ENCODE measurements at places on chromosomes 3 and 15.

GRCh38 chr3:120489421-120489820, 38.6 kb upstream of the FSTL1 start:
- DNase-seq, result no peak

GRCh38 chr3:17642474-17642873, 100.0 kb downstream of the TBC1D5 start:
- DNase-seq, result no peak

DNA sequence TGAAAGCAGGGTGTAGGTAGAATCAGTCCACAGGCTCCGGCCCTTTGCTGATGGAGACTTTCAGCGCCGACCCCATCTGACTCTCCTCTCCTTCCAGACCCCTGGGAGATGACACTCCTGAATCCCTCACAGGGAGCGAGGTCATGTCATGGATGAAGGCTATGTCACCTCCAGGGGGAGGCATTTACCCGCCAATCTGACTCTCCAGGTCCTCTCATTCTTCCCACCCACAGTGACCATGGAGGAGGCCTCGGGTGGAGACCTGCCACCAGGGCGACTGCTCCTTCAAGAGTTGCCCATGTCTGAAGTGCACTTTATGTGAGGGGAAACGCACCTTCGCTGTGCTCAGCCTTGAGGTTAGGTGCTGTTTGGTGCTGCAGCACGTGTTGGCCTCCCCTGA, 112.7 kb downstream of the KLF13 start:
- no peak for DNase-seq

DNA sequence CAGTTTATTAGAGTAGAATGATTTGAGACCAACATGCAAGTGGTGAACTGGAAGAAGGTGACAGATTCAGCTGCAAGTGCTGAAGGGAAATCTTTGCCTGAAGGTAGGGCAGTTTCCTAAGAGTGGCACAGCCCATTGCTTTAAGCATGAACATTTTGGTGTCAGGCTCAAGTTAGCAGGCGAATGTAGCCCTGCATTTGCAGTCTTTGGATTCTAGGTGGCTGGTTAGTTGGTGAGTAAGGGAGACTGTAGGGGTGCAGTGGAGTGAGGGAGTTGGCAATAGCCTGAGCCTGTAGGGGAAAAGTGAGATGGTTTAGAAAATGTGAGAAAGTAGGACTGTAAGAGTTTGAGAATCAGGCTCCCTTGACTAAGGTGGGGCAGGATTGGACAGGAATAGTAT, 29.7 kb downstream of the UBE2E2 start:
- no peak for DNase-seq

DNA sequence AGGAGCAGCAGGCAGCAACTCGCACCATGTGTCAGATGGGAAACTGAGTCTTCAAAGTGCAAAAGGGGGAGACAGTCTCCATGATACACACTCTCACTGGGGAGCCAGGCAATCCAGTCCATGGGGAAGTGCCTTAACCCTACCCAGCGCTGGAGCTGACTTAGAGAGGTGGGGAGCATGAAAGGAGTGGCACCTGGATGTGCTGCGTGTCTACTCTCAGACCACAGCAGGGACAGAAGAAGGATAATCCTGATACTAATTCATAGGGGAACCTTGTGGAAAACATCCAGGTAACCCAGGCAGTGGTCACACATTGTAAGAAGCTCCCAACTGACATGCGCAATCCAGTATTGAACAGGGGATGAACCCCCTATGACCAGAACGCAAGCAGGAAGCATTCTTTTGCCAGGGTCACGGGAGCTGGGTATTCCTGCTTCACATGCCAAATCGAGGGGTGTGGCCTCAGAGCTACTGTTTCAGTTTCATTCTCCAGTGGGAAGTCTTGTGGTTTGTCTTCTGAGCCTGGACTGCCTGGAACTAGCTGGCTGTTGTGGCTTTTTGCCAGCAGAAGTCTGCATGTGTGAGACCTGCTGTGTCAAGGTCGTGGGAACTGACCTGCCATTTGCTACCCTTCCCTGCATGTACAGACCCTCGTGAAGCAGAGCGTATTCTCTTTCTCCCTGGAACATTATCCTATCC, 367.6 kb upstream of the NDN start:
- DNase-seq, result no peak

- DNase-seq, result no peak
Measured at GRCh38 chr15:67819636-67820035, 5.7 kb upstream of the SKOR1 start.

DNA sequence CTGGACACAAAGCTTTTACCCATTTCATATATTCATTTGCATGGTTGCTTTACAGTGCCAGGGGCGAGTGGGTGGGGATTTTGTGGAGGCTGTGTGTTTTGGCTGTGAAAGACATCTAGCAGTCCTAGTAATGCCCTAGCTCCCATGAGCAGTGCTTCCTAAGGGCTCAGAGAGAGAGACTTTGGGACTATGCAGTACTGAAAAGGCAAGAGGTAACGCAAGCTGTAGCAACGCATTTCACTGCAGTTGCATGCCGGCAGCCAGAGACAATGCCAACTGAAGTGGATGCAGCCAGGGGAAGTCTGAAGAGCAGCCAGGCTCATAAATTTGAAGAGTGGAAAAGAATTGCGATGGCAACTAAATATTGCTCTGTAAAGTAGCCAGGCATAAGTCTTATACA, 27.4 kb upstream of the ATP10A start:
- DNase-seq, result no peak

GRCh38 chr3:73280746-73281145, 219.3 kb downstream of the EBLN2 start:
- no peak for DNase-seq

DNA sequence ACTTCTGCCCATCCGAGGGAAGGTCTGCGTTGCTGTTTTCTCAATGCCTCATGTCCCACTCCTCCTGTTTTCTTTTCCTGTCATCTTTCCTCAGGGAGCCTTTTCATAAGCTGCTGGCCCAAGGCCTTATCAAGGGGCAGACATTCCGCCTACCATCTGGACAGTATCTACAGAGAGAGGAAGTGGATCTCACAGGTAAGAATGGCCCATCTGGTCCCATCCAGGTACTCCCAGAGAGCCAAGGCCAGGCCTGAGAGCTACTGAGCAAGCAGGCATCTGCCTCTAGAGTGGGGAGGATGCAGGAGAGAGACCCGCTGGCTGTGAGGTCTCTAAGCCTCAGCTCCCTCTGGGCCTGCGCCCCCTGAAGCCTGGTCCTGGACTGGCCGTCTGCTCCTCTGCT, 81.5 kb upstream of the LIMD1 start:
- no peak for DNase-seq

- no peak for DNase-seq
Measured at GRCh38 chr15:39582286-39582976, 1.6 kb downstream of the THBS1 start.

- no peak for DNase-seq
Measured at GRCh38 chr3:158732856-158733200, 571 bp upstream of the RARRES1 start.

- peak; percentile 22 for DNase-seq
Measured at GRCh38 chr3:156150434-156151066, 30.2 kb downstream of the KCNAB1 start.

DNA sequence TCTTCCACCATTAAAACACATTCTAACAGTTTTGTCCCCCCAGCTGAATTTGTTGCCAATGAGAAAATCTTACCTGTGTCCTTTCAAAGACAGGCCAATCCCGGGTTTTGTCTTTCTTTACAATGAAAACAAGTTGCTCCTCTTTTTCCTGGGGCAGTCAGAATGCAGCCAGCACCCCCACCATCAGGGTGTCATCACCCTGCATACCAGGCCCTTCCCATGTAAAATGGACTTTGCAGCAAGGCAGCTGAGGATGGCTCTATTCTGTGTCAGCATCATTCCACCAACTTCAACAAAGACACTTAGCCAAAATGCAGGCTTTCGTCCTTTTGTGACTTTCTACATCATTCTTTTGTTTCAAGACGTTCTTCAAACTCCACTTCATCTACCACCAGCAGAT, 490.9 kb downstream of the OCA2 start:
- DNase-seq, result no peak

GRCh38 chr15:69762373-69763148, 309.9 kb downstream of the RPLP1 start:
- no peak for DNase-seq

DNA sequence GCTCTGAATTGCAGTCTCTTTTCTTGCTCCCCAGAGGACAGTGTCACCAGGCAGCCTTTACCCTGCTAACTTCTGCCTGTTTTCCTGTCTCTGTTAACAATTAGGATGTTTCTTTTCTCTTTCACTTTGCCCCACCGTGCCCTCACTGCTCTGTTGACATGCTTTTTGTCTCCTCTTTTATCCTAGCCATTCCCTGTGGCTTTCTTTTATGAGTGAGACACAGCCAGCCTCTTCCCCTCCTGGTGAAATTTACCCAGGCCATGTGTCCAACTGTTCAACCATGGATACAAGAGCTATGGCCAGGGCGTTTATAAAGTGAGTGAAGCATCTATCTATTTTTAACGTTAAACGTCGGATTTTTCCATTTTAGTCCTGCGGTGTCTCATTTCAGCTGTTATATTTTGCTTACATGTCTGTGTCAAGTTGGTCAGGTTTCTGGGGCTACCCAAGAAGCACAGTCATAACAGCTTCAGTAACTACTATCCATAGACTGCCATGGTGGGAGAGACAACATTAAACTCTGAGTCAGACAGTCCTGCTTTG, 443.2 kb upstream of the AZI2 start:
- DNase-seq, result no peak

DNA sequence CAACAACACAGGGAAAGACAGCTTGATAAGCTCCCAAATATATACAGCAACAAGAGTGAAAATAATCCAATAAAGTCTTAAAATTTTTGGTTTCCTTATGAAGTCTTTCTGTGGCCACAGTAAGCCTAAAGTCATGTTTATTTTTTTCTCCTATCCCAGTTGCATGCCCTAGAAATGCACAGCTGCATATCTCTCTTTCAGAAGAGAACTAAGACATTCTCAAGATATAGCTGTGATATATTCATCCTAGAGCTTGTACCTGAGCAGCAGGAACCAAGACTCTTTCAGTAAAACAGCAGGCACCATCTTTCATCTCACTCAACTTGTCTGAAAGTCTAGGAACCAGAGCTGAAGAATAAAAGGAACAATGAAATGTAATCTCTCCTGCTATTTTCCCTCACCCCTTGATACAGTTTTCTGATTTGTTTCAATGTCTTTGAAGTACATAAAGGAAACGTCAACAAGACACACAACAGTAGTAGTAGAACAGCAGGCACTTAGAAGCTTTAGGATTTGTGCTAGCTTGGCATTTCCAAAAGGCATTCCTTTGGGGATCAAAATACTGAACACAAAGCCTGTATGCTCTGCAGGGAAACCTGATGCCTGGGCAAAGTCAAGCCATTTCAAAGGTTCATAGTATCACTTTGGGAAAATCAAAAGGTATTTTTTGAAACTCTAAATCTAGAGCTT, 536.8 kb downstream of the PYDC2 start:
- DNase-seq, result no peak

DNA sequence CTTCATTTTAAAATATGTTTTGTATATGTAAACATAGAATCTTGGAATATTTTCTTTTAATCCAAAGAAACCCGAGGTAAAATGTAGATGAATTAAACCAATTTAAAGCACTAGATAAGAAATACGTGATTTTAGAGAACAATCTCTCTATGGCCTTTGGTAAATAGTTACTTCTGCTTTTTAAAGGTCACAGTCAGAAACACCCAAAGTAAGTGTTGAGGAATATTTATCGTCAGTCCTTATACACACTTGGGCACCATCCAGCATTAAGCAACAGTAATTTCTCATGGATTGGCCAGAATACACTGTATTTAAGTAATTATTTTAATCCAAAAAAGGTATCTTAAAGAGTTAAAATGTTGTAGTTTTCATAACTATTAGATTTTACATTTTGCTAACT, 713.2 kb downstream of the NLGN1 start:
- no peak for DNase-seq

- no peak for DNase-seq
Measured at GRCh38 chr3:160448845-160449635, 546 bp downstream of the TRIM59 start.

DNA sequence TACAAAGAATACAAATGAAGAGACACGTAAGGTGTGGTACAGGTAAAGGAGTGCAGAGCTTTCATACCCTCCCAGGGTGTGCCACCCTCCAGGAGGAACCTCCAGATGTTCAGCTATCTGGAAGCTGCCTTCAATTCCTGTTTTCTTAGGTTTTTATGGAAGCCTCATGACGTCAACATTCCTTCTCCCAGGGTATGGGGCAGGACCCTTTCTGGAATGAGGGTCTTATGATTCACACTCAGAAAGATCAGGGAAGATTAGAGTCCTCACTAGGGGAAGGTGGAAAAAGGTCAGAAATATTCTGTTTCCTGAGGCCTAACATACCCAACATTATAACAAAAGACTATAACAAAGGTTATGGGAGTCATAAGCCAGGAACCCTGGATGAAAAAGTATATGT, 99.8 kb upstream of the PLCL2 start:
- no peak for DNase-seq

DNA sequence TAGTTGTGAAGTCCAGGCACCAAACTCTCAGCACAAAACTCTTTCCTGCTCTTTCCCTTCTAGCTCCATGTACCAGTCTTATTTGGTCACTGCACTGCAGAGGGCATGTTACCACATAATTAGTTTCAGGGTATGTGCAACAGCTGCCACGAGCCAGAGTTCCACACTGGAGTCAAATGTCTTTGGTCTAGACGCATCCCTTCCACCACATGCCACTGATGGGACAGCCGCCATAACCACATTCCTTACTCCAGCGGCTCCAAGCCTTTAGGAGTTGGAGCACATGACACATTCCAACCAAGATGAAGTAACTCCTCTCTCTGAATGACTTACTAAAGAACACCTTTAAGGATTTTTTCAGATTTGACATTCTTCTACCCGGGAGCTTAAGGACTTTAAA, 153.4 kb downstream of the ERC2 start:
- DNase-seq, result no peak

GRCh38 chr3:53646723-53647122, 152.3 kb downstream of the CACNA1D start:
- DNase-seq, result no peak

- DNase-seq, result no peak
Measured at GRCh38 chr3:46386205-46386604, 15.5 kb downstream of the CCR5 start.

GRCh38 chr3:118772547-118773011, 262.1 kb downstream of the IGSF11 start:
- DNase-seq, result no peak

DNA sequence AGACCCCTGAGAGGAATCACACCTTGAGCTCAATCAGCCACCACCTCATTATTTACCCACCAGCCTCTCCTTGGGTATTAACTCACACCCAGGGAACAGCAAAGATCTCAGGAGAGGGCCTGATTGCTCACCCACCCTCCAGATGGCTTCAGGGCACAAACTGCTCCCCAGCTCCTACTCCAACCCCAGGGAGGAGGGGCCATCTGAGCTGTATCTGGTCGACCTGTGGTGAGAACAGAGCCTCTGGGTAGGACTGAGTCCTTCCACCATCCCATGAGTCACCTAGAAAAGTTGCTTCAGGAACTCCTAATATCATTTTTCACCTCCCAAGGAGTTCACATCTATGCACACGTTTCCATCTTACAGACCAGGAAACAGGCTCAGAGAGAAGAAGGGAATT, 44.8 kb upstream of the HES1 start:
- no peak for DNase-seq

GRCh38 chr3:9179826-9180763, 69.4 kb downstream of the SRGAP3 start:
- no peak for DNase-seq

GRCh38 chr15:50068016-50068415, 51.0 kb downstream of the ATP8B4 start:
- no peak for DNase-seq

GRCh38 chr3:133119176-133119575, 81.0 kb downstream of the TMEM108 start:
- DNase-seq, result no peak
